ENCODE measurements at places on chromosomes 4 and X. TPM values are rescaled to one million over a fixed set of nuclear protein-coding genes. Genes with fewer than 3 reads are reported as not detected.

GRCh38 chr4:5895287-5895686 lies 2.4 kb upstream of the CRMP1 start:
- no peak for DNase-seq

- DNase-seq: no peak
Observed at GRCh38 chr4:102614801-102615200, 113.6 kb downstream of the NFKB1 start.

DNA sequence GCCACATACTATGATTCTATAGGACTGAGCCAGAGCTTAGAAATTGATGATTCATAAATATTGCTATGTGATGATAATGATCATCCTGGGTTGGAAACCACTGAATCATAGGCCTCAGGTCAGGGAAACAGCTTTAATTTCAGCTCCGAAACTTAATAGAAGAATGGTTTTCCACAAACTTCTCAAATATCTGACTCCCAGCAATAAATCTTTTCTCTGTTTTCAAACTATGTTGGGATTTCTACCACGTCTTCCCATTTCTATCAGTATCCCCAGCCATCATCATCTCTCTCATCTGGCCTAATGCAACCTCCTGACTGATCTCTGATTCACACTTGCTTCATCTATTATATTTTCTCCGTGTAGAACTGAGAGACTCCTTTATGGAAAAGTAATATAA lies 521.8 kb upstream of the AGA start:
- no peak for DNase-seq

GRCh38 chrX:124325732-124326131 lies 6.7 kb upstream of the TEX13D start:
- no peak for DNase-seq

DNA sequence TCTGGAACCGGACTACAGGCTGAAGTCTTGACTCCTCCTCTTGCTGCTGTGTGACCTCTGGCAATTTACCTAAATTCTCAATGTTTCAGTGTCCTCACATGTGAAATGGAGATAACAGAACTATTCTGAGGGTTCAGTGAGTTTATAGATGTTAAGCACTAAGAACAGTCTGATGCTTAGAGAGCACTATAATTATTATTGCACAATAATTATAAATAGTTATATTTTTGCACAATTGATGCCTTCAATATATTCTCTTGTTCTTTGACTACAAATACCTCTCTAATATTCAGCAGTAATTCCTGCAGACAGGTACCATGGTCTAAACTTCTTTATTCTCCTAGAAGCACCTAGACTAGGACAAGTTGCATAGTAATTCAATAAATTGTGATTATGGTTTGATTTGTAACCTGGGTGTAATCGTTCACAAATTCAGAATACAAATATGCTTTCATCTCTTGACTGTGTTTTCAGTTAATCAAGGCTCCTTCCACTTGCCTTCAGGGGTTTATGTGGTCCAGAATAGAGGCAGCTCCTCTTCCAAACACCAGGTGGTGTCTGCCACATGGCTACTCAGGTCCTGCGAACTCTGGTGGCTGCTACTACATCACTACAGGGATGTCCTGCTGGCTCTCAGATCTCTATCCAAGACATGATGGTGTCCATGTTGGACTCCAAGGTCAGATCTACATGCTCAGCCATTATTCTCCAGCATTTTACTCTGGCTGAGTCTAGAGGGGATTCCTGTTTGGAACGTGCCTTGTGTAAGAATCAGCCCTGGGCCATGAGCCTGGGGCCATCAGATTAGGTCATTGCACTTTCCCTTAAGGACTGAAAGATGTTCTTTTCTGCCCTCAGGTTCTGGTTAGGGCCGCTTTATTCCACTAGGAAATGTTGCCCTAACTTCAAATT lies 103.4 kb downstream of the QRFPR start:
- DNase-seq: no peak

DNA sequence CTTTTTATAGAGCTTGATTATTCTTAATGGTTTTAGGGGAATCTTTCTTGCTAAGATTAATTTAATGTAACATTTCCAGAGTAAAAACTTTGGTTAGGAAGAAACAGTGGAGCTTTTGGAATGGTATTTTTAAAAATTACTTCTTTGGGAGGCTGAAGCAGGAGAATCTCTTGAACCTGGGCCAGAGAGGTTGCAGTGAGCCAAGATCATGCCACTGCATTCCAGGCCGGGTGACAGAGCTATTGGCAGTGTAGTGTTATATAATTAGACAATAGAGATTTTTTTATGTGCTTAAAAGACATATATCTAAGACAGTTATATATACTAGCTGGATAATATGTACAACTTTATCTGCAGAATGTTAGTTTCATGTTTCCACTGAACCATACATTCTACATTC lies 585.6 kb downstream of the ADGRL3 start:
- DNase-seq: no peak

The HMX1 gene
- total RNA-seq: not detected
